K562 (cell line): ENCODE measurements at places on chromosomes 1 and 21.

GRCh38 chr1:168112673-168113305 lies 23.9 kb downstream of the GPR161 start:
- DNase-seq: no peak

DNA sequence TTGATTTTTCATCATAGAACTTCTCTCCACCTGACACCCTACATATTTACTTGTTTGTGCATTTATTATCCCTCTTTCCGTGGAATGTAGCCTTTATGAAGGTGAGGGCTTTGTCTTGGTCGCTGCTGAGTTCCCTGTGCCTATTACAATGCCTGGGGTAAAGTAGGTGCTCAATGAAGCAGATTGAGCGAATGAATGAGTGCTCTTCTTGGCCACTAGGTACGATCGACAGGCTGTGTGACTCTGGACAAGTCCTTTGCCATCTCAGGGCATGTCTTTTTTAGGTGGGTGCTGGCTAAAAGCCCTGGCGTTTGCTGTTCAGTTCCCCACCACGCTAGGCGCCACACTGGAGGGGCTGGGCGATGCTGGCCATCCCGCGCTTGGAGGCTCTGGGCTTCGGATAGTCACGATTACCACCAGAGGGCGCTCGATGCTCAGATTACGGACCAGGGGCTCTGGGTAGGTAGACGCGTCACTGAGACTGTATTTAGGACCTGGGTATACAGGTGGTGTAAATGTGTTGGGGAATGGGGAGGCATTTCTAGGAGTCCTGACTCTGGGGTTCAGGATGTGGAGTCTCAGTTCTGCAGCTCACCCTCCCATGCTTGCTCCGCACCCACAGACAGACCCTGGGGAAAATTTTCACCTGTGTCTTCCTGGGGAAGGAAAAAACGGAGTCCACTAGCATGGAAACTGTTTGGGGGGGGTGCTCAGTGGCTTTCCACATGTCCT lies 71.0 kb upstream of the CSF3R start:
- peak; percentile 86 for DNase-seq

GRCh38 chr21:37425001-37425400 lies 58.4 kb downstream of the DYRK1A start:
- no peak for DNase-seq

DNA sequence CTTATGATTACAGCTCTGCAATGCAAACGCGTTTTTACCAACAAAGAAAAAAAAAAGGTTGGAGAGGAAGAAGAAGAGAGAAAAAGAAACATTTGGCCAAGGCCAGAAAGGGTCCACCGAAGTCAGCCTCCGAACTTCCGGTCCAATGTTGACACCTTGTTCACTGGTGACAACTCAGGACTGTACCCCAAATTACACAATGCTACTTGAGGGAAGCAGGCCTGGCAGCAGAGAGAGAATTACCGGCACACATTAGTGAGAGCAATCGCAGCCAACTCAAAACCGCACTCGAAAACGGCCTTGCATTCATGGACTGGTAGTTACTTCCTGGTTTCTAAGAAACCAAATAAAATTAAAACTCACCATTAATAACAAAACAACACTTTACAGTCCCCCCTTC lies 652.5 kb downstream of the KIF26B start:
- DNase-seq: no peak

- DNase-seq: no peak
These were observed 20.8 kb upstream of the LRRC3 start for GRCh38 chr21:44434568-44434925.

DNA sequence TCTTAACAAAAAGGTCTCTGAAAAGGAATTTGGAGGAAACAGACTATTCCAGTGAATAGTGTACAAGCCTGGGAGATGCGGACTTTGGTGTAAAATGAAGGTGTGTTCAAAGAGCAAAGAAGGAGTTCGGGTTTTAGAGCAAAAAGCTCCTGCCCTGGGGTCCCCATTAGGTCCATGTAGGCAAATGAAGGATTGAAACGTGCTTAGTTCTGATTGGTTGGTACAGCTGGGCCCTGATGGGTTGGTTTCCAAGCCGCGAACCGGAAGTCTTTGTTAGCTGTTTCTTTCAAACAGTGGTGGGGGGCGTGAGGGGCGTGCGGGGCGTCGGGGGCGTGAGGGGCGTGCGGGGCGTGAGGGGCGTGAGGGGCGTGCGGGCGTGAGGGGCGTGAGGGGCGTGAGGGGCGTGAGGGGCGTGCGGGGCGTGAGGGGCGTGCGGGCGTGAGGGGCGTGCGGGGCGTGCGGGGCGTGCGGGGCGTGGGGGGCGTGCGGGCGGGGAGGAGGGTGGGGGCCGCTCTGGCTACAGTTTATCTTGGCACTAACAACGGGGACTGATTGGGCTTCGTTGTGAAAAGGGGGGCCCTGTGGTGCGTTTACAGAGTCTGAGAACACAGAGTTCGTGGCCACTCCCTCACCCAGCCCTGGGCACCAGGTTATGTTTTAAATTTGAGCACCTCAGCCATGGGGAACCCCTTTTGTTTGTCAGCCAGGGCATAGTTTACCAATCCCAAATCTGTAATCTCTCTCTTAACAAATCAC lies 29.4 kb downstream of the LRRC3 start:
- no peak for DNase-seq

- DNase-seq: no peak
These were observed 12.9 kb upstream of the DNASE2B start for GRCh38 chr1:84385347-84385746.

GRCh38 chr1:159185121-159185520 lies 13.7 kb downstream of the CADM3 start:
- no peak for DNase-seq

GRCh38 chr1:22537441-22538139 lies 25.7 kb upstream of the EPHA8 start:
- peak; percentile 36 for DNase-seq

GRCh38 chr1:23823767-23824166 lies 1.5 kb downstream of the HMGCL start:
- no peak for DNase-seq

GRCh38 chr21:41143596-41144325 lies 24.2 kb upstream of the BACE2 start:
- DNase-seq: no peak

DNA sequence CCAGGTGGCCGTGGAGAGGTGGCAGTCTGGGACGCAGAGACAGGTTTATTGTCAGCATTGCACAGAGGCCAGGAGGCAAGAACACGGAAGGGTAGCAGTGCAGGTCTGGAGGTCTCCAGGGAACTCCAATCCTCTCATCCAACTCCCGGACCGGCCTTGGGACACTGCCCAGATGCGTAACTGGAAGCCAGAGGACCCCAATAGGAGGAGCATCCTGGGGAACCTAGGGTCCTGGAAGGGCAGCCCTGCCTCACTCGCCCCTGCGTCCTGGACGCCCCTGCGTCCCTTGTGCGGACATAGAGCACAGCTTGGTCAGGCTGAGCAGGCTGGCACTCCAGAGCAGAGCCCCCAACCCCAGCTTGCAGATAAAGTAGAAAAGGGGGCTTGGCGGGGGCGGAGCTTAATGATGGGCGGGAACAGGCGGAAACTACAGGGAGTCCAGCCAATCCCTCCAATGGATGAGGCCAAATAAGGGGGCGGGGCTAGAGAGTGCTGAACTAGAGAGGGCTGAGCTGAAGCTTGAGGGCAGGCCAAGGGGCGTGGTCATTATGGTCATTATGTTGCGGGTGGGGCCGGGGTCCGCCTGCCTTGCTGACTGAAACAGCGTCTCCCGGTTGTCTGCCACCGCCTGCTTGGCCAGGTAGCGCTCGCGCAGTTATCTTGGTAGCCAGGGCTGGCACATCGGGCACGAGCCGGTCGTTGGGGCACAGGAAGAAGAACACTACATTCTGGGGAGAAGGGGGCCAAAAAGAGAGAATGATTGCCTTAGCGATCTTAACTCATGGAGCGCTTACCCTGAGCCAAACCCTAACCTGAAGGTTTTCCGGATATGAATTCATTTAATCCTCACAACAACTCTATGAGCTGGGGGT lies 3.7 kb upstream of the ARHGEF19 start:
- peak; percentile 97 for DNase-seq

- no peak for DNase-seq
These were observed 1.0 kb downstream of the AURKAIP1 start for GRCh38 chr1:1373815-1374588.

DNA sequence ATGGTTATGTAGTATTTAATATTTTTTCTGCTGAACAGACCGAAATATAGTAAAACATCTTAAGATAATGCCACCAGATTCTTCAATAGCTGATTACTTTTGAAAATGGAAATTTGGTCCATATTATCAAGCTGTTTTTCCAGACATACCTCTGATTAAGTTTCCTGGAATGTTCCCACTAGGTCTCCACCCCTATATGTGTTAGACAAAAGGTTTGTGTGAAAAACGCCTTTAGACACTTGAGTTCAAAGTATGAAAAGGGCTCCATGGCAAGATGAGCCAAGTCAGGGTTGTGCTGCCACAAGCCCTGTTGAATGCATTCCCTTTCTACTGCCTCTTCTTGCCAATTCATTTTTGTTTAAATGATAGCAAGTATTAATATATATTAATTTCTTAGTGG lies 52.7 kb downstream of the ZBTB17 start:
- no peak for DNase-seq

DNA sequence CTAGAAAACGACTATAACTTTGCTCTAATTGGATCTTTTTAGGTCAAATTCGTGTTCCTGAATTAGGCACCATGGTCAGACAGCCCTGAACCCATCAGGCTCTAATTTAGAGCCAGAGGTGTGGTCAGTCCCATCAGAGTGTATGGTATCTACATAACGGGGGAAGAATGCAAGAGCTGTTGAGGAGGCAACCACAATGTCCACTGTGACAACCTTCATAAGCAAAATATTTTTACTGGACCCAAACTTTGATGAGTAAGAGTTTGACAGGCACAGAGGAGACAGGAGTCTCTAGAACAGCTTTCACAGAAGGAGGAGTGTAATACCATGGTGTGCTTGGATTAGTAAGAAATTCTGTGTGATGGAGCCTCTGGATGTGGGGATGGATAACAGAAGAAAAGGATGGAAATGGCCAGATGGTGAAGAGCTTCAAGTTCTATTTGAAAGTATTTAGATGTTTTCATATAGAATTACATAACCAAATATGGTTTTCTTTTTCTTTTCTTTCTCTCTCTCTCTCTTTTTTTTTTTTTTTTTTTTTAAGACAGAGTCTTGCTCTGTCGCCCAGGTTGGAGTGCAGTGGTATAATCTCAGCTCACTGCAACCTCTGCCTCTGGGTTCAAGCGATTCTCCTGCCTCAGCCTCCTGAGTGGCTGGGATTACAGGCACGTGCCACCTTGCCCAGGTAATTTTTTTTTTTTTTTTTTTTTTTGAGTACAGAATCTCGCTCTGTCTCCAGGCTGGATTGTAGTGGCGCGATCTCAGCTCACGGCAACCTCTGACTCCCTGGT lies 24.9 kb downstream of the UBE2U start:
- DNase-seq: no peak

DNA sequence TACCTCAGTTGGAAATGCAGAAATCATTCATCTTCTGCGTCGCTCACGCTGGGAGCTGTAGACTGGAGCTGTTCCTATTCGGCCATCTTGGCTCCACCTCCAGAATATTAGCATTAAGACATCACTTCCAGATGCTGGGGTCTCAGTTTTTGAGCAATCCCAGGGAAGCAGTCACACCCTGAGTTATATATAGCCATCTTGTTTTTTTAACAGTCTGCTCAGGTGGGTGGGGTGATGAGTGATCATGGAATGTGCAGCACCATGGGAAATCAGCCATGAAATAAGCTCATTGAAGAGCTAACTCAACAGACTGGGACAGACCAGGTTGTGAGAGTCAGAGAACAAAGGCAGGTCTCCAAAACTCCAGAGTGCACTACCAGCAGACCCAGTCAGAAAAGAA lies 27.0 kb upstream of the HMGB4 start:
- DNase-seq: no peak

GRCh38 chr1:63742526-63742925 lies 31.3 kb upstream of the ROR1 start:
- no peak for DNase-seq

- no peak for DNase-seq
These were observed 159.3 kb downstream of the TTLL7 start for GRCh38 chr1:83839566-83840173.

- no peak for DNase-seq
These were observed 387.4 kb upstream of the PKN2 start for GRCh38 chr1:88296642-88297041.

- no peak for DNase-seq
These were observed 77.0 kb upstream of the ARHGAP29 start for GRCh38 chr1:94314222-94314858.

- no peak for DNase-seq
These were observed 62.2 kb downstream of the LRRC40 start for GRCh38 chr1:70143048-70143659.

DNA sequence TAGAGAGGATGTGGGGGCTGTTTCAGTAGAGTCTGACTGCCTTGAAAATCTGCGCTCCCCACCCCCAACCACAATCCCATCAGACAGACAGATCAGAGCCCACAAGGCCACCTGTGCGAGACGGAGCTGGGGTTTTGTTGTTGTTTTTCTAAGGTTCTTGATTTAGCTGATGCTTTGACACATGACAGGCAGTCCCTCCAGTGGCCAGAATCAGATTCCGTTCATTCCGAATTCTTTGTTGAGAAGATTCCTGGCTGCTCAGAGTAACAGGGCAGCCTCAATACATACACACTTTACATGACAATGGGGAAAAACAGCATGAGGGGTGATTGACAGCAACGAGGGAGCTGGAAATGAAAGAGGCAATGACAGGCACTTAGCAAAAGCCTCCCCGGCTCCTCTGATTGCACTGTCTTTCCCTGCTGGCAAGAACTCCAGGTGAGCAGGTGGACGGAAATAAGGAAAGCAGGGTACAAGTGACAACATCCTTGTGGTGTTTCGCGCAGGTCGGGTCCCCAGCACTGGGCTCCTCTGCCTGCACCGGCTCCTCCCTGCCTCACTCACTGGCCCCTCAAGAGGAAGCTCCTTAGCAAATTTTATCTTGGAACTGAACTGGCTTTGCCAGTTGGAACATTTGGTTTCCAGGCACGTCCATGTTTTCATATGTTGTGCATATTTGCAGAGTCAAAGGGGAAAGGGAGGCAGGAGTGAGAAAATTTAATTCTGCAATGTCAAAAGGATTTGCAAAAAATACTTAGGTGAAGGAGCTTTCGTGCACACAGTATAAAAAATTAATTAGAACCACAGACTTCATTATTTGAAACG lies 148.7 kb downstream of the PGBD5 start:
- no peak for DNase-seq

GRCh38 chr1:67652800-67653199 lies 32.2 kb upstream of the GADD45A start:
- no peak for DNase-seq

- DNase-seq: peak; percentile 50
These were observed 50.2 kb downstream of the DENND1B start for GRCh38 chr1:197725044-197725443.

GRCh38 chr1:182611326-182611725 lies 7.1 kb upstream of the RGS16 start:
- DNase-seq: no peak

GRCh38 chr1:216896146-216896545 lies 172.9 kb upstream of the ESRRG start:
- DNase-seq: no peak

DNA sequence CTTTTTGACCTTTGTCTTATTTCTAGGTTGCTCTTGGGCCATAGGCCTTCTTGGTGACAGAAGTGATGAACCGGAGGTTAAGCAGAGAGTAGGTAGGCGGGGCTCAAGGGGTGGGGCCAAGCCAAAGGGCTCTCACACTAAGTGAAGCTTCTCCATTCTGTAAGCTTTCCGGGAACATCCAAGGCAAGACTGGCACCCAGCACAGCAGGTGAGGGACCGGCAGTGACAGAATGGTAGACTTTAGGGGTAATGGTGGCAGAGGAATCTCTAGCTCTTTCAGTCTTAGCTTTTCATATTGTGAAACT lies at the start of gene TNFAIP8L2:
Gene TNFAIP8L2 (plus strand): TSS at position 135 of the 305 bp plus-strand sequence. CDS start 2,049 bp downstream, outside the sequence.
- DNase-seq: peak; percentile 44

GRCh38 chr1:2041305-2041704 lies 8.9 kb upstream of the PRKCZ start:
- no peak for DNase-seq
